ENCODE measurements at places on chromosomes 6 and 20.

DNA sequence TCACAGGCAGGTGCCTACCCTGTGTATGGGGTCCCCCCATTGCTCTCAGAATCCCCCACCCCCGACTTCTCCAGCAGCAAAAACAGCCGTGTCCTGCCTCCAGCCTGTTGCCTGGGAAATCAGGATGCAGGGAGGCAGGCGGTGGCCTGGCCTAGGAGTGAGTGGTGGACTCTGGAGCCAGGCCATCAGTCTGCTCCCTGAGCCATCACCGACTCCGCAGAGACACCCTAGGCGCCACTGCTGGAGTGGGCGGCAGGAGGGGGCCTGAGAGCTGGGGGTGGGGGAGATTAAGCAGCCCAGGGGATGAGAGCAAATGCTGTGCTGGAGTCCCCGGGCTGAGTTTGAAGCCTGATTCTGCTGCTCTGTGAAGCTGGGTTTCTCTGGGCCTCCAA is 93.2 kb downstream of the CD40 start:
- DNase-seq: no peak

DNA sequence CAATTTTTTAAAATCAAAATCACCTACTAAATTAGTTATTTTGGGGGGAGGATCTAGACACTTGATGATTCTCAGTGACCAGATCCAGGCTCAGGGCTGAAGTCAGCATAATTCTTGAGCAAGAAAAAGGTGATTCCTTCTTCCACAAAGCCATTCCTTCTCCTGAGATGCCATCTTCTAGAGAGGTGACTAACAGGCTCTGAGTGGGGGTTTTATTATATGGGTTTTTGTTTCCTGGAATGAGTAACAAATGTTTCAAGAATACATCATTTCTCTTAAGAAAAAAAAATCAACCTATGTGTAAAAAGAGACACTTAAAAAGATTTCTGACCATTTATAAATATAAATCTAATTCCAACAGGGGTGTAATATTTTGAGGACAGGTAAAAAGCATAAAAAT is 154.3 kb downstream of the NFATC2 start:
- DNase-seq: no peak

- peak; percentile 54 for DNase-seq
Observed at GRCh38 chr6:24910331-24910960, 25.3 kb downstream of the RIPOR2 start.

DNA sequence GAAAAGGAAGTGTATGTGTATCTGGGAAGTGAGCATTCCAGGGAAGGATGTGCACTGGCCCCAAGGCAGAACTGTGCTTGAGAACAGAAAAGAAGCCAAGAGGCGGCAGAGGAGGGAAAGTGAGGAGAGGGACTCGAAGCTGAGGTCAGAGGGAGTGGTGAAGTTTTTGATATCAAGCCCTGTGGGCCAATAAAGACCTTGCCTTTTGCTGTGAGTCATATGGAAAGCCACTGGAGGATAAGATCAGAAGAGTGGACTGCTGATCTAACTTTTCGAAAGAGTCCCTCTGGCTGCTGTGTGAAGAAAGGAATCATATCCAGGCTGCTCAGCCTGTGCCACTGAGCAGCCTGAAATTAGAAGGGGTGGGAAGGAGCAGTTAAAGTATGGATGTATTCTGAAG is 99.4 kb downstream of the EYA4 start:
- DNase-seq: no peak

GRCh38 chr6:105485456-105485855 is 82.6 kb upstream of the PREP start:
- DNase-seq: peak; percentile 72

DNA sequence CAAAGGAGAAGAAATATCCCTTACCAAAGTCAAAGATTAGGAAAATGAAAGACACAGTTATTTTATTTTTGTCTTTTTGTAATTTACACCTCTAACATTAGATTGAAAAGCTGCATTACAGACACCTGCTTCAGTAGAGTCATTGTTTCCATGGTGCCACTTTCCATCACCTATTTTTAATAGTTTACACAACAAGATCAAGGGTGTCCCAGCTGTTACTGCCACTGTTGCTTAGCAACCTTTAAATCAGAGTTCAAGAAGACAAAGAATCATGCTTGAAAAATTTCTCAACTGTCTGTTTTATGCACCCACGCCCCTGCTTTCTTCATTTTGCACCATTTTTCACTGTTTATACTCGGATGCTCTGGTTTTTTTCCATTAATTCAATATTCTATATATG is 668.2 kb upstream of the GJE1 start:
- DNase-seq: peak; percentile 99

DNA sequence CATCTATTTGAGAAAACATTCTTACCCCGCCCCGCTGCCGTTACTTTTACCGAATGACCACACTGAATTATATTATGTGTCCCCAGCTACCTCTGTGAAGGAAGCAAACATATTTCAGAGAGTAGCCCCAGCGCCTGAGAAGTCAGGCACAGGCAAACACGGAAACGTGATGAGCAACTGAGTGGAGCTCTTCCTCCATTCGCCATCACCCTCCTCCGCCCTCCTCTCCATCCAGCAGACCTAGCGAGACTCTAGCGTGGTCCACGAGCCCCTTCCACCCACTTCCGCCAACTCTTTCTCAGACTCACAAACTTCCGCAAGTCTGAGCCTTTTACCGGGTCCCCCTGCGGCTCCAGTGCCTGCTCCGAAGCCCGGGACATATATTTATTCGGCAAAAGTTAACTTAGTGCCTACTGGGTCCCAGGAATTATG is 582 bp downstream of the SNRPB start:
- DNase-seq: peak; percentile 47

DNA sequence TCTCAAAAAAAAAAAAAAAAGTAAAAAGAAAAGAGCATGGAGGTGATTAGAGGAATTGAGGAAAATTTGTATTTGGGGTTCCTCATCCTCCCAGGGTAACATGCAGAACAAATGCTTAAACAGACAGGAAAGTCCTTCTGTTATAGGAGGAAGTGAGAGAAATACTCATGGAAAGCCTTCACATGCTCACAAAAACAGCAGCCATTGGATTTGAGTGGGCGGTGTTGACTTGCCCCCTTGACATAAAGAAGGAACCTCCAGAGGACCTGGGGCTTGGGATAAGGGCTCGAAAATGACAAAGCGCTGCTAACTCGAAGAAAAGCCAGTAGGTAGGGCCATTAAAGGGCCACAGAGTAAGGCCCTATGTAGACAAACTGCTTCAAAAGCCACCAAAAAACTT is 17.5 kb upstream of the SAMHD1 start:
- no peak for DNase-seq

DNA sequence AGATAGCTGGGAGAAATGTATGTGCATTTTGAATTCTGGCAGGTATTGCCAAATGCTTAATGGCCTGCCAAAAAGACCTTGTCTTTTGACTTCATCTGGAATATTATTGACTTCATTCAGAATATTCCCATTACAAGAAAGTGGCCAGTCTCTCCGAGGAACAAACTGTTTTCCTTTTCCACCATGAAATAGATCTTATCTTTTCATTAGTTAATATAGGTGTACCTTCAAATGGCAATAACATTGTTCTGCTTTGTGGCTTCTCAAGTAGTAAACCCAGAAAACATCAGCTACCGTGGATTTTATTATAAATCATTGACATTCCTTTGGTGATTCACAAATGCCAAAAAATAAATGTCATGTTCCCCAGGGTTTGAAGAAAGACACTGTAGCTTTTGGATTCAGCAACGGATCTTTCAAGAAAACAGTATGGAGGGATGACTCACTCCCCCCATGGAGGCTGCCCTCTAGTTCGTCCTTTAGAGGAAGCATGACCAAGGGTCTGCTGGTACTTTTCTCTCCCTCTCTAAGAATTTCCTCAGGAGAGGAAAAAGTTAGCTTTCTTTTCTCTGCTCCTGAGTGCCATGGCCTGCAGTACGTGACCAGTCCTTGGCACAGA is 1.1 kb upstream of the RNF182 start:
- DNase-seq: no peak

DNA sequence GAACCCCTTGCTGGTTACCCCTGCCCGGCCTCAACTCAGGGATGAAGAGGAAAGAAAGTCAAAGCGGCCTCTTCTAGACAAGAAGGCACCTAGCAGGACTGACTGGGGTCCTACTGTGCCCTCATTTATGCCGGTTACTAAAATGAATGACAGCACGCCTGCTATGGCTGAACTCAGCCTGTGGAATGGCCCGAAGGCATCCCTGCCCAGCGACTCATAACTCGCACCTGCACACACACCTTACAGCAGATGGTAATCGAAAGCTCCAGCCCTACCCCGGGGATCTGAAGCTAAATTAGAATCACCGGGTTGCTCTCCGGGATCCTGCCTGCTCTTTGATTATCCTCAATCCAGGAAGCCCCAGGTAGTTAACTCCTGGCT is 747 bp upstream of the TXNDC5 start:
- DNase-seq: peak; percentile 13

DNA sequence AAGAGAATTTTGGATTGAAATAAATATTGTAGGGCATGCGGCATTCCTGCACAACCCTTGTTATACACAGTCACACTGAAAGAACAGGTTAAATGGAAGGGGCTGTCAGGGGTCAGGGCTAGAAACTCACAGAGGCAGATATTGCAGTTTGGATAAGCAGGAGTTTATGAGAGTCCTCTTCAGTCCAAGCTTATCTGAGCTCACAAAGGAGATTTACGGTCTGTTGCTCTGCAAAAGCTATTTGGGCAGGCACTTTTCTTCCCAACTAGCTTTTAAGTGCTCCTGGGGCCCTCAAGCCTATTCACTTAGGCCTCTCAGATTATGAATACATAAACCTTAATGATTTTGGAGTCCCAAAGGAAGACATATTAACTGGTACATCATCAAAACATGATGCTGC is 156.2 kb downstream of the SOX4 start:
- DNase-seq: peak; percentile 42

DNA sequence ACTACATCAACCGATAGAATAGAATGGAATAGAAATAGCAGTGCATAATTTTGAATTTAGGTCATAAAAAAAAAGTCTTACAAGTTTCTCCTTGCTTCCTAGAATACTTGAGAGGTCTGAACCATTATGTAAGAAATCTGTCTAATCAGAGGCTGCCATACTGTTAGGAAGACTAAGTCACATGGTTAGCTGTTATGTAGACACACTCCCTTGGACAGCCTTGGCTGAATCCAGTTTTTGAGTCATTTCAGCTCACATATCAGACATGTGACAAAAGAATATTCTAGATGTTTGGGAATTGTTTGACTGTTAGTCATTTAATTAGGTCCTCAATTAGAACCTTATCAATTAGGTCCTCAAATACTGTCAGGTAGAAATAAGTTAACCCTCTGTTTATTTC is 1601.4 kb downstream of the GRIK2 start:
- DNase-seq: no peak

DNA sequence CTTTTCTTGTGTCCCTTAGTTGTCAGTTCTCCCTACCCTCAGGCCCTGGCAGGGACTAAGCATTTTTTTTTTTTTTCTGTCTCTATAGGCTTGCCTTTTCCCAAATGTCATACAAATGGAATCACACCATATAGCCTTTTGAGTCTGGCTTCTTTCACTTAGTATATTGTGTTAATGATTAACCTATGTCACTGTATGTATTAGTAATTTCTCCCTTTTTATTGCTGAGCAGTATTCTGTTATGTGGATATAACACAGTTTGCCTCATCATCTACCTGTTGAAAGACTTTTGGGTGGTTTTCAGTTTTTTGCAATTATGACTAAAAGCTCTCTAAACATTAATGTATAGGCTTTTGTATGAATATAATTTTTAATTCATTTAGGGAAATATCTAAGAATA is 16.0 kb upstream of the FBXO30 start:
- DNase-seq: no peak

GRCh38 chr6:38847497-38847896 is 132.4 kb downstream of the DNAH8 start:
- DNase-seq: no peak

- DNase-seq: no peak
Observed at GRCh38 chr6:125014661-125014957, 52.4 kb downstream of the RNF217 start.

- DNase-seq: no peak
Observed at GRCh38 chr6:35508027-35508426, 4.7 kb downstream of the TULP1 start.

DNA sequence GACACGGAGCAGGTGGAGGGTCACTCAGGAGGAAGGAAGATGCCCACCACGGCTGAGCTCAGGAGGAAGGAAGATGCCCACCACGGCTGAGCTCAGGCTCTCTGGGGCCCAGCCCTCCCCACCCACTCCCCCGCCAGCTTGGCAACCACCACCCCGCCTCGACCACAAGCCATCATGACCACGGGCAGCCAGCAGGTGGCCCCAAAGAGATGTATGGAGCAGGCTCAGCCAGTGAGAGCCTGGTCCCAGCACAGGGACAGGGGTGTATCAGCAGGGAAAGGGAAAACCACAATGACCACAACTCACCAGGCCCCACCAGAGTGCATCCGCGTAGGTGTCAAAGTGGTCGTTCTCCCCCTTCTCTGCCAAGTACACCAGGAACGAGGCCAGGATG is 30.4 kb downstream of the KCNQ2 start:
- DNase-seq: no peak

DNA sequence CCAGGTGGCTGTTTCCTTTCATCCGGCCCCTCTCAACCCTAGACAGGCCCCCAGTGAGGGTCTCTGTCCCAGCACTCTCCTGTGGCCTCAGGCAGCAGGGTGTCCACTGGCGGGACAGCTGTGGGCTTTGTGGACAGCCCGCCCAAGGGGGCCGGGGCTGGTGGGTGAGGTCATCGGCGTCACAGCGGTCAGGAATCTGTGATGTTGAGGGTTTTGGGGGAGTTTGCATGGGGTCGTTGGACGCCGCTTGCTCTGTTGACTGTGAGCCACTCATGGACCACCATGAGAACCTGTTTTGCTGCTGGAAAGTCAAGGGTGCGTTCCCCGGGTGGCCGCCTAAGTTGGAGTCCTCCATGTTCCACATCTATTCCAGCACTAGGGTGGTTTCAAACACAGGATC is 146.4 kb downstream of the DTNBP1 start:
- DNase-seq: no peak

DNA sequence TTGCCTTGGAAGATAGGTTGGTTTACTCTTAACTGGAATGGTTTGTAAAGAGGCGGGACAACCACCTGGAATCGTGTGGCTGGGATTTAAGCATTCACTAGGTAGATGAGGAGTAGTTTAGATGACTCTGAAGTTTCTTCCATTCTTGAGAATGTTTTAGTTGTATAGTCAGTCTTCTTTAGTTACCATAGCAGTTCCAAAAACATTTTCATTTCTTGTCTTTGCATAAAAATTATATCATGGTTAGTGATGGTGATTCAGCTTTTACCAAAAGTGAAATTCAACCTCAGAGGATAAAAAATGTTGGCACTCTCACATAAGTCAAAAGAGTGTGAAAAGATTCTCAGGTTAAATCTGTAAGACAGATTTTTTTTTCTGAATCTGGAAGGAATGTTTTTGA is 70.3 kb downstream of the SMAP1 start:
- DNase-seq: no peak

DNA sequence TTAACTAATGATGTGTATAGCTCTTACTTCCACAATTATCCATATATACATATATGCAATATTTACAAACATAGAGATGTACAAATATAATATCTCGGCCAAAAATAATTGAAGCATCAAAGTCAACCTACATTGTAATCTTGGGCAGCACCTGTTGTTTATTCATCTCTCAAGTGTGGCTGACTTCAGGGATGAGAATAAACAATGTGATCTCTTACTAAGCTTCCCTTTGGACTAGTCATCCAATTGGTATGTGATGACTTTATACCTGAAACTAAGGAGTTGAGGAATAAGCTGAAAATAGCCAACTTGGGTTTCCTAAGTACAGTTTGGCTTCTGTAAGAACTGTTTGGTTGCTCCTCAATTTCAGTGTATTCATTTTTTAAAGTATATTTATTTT is 256.6 kb downstream of the KHDC1L start:
- DNase-seq: no peak
